ENCODE measurements at places on chromosomes 1 and 21.

DNA sequence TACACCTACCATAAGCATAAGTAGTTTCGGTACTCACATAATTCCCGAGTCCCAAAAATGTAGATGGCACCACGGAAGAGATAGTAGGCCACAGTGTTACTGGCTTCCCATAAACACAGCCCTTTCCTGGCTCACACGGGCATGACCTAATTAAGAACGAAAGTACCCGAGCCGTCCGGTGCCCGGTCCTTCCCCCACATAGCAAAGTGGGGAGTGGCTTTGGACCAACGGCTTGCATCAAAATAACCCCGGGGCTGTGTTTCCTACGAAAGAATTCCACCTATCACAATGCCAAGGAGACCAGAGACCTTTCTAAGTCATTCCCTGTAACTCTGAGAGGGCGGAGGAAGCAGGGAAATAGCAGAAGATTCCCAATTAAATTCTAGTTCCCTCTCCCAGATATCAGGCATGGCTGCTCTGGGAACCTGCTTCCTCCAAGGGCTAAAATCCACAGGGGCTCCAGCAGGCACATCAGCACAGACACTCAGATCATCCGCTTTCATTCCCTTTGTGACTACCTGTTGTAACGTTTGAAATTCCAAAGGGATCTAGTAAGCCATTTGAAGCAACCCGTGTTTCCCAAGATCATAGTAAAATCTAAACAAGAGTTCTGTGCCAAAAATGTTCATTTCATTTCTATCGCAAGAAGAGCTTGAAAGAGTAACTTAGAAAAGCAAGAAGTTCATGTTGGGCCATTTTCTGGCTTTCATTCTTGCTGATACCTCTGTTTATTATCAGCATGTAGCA, at the start of gene TMPRSS3:
TMPRSS3 (minus strand) TSS at position 148 of the 747 bp plus-strand sequence. CDS start 635 bp downstream, outside the sequence.
- DNase-seq = no peak

GRCh38 chr21:46596201-46596600, 8.7 kb downstream of the S100B start:
- no peak for DNase-seq

DNA sequence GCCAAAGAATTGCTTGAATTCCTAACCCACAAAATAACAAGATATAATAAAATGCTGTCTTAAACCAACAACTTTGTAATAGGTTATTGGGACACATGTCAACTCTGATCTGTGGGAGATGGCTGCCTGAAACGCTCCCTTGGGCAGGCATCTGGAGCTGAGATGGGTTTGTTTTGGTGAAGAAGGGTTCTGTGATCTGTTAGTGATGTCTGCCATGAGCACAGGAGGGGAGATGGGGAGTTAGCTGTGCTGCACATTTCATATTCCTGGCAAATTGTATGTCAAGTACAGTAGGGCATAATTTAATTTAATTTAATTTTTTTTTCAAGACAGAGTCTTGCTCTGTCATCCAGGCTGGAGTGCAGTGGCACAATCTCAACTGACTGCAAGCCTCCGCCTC, 34.2 kb upstream of the IFNLR1 start:
- DNase-seq = no peak

- no peak for DNase-seq
Observed at GRCh38 chr1:112322018-112322417, 74.0 kb upstream of the CTTNBP2NL start.

DNA sequence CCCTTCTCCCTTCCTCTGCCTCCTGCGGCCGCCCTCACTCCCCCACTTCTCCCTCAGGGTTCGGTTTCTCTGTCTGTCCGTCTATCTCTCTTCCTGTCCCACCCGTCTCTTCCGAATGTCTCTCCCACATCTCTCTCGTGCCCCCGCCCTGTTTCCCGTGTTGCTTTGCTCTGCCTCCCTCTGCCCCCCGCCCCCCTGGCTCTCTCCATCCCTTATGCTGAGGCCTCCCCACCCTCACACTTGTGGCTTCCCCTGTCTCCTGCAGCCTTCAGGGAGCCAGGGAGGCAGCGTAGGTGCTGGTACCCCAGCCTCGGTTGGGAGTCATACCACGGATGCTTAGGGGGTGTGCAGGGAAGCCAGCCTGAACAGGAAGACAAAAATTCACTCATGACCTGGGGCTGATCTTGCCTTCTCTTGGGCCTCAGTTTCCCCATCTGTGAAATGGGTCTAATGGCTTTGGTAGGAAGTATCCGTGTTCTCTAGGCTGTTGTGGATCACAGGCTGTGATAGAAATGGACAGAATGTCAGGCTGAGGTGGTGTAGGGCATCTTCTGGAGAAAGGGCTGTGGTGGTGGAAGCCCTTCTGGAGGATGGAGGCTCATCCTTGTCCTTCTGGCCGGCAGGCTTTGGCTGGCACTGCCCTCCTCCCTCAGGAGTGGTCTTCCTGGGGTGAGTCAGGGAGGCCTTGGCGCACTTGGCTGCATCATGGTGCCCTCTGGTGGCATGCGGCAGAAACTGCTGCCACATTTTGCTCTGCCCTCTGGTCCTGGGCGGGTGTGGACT, 55.5 kb downstream of the FOXO6 start:
- peak; percentile 76 for DNase-seq

GRCh38 chr1:54927472-54928240, 40.7 kb upstream of the DHCR24 start:
- no peak for DNase-seq

DNA sequence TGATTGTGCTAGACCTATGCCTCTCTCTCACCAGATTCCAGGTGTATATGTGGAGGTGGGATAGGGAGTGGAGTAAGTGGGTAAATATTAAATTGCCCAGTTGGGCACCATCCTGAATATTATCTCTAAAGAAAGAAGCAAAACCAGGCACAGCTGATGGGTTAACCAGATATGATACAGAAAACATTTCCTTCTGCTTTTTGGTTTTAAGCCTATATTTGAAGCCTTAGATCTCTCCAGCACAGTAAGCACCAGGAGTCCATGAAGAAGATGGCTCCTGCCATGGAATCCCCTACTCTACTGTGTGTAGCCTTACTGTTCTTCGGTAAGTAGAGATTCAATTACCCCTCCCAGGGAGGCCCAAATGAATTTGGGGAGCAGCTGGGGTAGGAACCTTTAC, at the start of gene FCER1A:
FCER1A (plus strand) TSS at position 242 of the 400 bp plus-strand sequence; CDS start at position 271, 29 bp downstream.
- DNase-seq = no peak
